GM12892 (cell line): ENCODE measurements at places on chromosomes 1 and 21.

DNA sequence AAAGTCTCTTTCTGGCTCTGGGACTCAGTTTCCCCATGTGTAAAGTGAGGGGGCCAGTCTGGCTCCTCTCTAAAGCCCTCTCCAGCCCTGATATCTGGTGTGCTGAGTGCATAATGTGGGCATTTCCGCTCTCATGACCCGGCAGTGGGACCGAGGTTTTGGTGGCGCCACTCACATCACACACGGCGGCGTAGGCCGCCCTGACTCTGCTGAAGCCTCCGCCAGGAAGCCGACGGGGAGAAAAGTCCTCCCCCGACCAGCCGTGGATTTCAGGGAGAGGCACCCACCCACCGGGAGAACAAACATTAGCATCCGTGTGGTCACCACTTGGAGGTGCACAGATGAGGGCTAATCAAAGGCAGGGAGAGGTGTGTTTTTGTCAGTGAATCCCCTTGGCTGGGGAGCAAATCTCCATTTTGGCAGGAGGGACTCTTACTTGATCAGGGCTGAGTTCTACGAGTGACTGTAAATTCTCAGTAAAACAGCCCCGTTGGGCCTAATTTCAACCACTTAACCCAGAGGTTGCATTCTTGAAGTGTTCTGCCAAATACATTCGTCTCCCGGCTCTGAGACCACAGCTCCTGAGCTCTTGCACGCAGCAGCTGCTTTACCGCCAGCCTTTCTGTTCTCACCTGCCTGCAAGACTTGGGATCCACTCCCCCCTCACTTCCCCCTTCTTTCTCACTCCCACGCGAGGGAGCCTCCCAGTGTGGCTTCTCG, 118.2 kb downstream of the FOXD2 start:
- no peak for DNase-seq

GRCh38 chr1:197510691-197511378, 242.8 kb downstream of the CRB1 start:
- no peak for DNase-seq

GRCh38 chr1:170720661-170721060, 56.7 kb downstream of the PRRX1 start:
- no peak for DNase-seq

DNA sequence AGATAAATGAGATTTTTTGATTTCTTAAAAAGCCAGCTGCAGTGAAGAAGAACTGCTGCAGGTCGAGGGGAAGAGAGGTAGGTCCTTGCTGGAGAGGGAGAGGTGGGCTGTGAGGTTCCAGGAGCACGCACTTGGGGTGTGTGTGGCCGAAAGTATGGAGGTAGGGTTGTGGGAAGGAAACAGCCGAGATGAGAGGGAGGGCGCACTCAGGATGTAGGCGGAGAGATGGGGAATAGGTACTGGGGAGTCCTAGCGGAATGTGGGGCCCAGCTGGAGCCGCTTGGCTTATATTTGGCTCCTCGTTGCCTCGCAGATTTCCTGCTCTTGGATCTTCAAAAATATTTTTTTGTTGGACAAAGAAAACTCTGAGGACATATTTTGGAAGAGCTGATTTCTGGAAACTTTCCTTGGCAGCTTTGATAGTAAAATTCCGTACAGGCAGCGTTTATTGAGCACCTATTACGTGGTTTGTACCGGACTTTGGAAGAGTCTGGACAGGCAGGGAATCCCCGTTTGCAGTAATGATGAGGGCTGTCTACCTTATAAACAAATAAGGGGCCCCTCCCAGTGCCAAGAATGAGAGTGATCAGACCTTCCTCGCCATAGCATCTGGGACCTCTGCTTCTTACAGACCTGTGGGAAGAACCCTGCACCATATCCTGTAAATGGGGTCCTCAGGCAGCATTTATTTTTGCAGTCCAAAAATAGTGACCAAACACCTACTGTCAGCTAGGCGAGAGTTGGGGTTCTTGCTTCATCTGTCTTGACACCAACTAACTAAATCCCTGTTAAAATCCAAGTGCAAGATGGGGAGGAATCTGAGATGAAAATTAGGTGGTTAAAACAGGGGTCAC, 1.5 kb downstream of the LRRC8D start:
- no peak for DNase-seq

DNA sequence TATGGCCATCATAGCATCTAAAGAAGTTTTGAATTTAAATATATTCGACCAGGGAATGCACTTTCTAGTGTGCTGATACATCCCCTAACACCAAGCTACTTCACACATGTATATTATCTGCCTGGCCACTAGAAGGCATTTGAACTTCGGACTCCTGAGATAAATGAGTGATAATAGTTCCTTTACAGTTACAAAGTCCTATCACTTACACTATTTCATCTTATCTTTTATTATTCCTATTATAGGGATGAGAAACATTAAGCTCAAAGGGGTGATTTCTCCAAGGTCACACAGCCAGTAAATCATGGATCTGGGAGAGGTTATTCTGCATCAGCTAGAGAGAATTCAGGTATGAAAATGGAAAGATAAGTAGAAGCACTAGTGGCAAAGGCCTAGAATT, 40.3 kb downstream of the GPATCH2 start:
- no peak for DNase-seq

DNA sequence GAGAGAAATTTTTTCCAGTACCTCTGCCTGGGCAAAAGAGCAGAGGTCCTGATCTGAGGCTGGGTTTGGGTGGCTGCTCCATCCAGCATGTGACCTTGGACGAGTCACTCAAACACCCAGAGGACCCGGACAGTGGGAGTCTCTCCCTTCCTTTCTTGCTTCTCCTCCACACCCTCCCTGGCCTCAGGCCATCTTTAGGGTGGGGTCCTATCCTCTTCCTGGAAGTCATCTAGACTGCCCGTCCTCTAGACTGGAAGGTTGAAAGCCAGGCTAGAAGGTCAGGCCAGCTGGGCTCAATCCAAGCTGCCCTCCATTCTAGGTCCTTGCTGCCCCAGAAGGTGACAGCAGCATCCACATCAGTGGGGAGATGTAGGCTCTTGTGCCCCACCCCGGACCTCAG, 599.5 kb downstream of the MATN1 start:
- DNase-seq, result no peak

GRCh38 chr1:248737457-248737856, 18.1 kb downstream of the LYPD8 start:
- no peak for DNase-seq

- no peak for DNase-seq
Observed at GRCh38 chr1:209324901-209325871, 258.3 kb upstream of the CAMK1G start.

GRCh38 chr1:244204004-244204403, 152.9 kb downstream of the ZBTB18 start:
- DNase-seq, result no peak

- no peak for DNase-seq
Observed at GRCh38 chr1:4673494-4673893, 19.1 kb downstream of the AJAP1 start.

DNA sequence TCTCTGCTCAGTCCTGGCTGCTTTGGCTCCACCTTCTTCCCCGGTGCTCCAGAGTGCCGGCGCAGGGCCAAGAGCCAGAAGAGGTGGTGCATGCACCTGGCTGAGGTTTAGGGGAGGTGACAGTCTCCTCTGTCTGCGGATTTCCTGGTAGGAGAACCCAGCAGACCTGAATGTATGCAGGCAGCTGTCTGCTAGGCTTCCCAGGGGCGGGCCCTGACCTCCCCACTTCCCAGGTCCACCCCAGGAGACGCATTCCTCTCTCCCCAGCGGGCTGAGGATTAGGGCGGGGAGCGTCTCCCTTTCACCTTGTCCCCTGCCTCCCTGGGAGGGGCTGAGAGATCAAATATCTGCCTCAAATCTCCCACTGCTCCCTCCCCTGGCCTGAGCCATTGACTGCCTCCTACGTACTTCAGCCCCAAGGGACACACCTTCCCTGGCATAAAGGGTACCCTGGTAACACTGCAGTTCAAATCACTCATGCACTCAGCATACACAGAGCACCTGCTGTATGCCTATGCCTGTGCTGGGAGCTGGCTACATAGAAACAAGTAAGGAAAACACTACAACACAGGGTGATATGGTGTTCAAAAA, 27.5 kb downstream of the DMBX1 start:
- DNase-seq, result no peak

- no peak for DNase-seq
Observed at GRCh38 chr1:22848405-22848804, 124.3 kb downstream of the LACTBL1 start.

DNA sequence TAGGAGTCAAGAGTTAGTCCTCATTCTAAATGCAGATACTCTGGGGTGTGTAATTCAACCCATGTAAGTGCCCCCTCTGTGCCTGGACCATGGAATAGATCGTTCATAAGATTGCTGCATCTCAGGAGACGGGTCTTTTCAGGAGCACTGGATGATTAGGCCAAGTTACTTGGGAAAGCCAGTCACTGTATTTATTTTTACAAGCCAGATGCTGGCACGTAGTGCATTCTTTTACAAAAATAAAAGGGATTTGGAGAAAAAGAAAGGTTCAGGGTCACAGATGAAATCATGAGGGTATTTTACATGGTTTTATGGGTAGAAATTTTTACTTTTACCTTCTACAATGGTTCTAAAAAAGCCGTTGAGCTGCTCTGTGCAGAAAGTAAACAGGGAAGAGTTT, 102.6 kb upstream of the UBE2U start:
- no peak for DNase-seq

DNA sequence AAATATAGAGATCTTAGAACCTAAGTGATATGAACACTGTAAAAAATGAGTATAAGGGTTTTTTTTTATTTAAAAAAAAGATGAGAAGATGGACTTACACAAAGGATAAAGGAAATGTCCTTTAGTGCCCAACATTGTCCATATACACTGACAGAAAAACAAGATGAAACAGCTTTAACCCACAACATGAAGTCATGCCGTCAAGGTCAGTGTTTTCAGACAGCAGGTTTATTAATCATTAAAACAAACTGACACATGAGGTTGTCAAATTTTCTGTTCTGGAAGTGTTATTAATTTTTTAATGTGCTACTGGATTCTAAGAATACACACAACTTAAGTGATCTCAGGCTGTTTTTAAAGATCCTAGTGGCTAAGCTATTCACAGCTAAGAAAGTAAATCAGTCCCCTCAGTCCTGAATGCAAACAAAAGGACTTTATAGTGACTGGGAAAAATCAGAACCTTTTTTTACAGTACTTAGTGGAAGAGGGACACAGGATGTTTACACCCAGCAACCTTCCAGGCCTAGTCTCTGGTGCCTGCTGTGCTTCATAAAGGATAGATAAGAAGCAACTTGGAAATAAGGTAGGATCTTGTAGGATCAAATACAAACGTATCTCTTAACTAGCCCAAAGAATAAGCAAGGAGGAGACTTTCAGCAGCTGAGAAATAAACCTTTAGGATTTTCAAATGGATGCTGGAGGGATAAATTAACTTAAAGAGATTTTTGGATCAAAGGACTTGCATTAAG, 21.9 kb upstream of the PKN2 start:
- no peak for DNase-seq

DNA sequence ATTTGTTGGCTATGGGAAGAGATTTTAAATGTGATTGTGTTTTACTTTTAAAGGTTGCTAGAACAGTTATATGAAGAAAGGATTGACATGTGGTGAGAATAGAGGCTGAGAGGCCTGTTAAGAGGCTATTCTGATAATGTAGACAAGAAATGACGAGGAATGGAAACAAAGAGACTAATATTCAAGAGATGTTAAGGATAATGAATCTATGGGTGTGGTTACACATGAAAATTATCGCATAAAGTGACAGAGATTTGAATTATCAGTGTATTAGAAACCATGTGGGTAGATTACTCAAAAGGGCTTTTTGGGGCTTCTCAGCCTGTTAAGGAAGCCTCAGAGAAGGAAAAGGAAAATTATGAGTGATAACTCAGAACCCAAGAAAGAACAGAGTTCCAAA, 120.4 kb downstream of the MACF1 start:
- no peak for DNase-seq

DNA sequence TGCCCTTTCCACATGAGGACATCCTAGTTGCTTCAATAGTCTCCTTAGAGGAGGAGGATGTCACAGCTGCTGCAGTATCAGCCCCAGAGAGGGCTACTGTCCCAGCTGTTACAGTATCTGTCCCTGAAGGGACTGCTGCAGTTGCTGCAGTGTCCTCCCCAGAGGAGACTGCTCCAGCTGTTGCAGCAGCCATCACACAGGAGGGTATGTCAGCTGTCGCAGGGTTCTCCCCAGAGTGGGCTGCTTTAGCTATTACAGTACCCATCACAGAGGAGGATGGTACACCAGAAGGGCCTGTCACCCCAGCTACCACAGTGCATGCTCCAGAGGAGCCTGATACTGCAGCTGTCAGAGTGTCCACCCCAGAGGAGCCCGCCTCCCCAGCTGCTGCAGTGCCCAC, 78.5 kb upstream of the BMP8A start:
- DNase-seq, result no peak

- no peak for DNase-seq
Observed at GRCh38 chr1:173175514-173176145, 31.5 kb downstream of the TNFSF4 start.

DNA sequence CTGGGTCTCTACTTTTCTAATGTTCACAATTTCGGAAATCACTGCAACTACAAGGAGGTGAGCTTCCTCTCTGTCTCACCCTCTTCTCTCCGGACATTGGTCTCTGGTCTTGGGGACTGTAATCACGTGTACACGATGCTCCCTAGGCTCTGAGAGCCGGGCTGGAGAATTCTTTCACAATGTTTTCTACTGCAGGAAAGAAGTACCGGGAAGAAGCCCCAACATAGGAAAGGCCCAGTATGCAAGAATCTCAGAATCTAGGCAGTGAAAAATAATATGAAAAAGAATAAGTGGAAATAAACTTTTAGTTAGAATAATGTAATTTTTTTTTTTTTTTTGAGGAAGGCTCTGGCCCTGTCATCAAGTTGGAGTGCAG, 13.5 kb upstream of the HJV start:
- no peak for DNase-seq

GRCh38 chr21:44478124-44478800, 23.0 kb downstream of the LRRC3 start:
- no peak for DNase-seq

GRCh38 chr1:101260556-101261350, 23.9 kb downstream of the S1PR1 start:
- DNase-seq, result no peak

- DNase-seq, result no peak
Observed at GRCh38 chr1:239388159-239388485, 1.8 kb downstream of the CHRM3 start.

DNA sequence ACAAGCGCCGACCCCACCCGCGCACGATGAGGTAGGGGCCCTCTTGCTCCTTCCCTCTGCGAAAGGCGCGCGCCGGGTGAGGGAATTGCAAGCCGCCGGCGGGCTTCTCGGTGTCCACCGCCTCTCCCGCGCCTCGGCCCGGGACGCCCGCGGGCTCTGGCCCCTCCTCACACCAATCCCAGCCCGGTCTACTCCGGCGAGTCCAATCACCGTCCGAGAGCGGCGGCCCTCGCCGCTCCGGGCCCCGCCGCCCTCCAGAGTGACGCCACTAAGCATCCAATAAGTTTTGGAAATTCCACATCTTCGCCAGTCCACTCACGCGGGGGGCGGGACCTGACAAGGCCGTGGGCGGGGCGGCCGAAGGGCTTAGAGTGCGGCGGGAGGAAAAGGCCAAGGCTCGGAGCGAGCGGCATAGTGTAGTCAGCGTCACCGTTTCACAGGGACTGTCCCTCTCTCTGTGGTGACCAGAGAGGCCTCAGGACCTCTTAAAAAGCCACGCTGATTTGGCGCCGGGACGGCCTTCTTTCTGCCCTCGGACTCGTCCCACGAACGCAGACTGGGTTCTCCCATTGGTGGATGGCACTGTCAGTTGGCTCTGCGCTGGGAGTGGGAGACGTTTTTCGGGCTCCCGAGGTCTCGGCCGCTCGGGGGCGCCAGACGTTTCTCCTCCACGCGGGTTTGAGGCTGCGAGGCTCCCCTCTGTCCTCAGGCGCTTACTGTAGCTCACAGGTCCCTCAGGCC, at the start of gene TRIM45:
Gene TRIM45 (minus strand): TSS at position 161 of the 741 bp plus-strand sequence. CDS start 548 bp downstream, outside the sequence.
- DNase-seq, result peak; percentile 73

- no peak for DNase-seq
Observed at GRCh38 chr1:204268101-204268500, 54.3 kb upstream of the GOLT1A start.
